CD8-positive, alpha-beta memory T cell (primary cell): ENCODE measurements at places on chromosomes 2 and 18.

DNA sequence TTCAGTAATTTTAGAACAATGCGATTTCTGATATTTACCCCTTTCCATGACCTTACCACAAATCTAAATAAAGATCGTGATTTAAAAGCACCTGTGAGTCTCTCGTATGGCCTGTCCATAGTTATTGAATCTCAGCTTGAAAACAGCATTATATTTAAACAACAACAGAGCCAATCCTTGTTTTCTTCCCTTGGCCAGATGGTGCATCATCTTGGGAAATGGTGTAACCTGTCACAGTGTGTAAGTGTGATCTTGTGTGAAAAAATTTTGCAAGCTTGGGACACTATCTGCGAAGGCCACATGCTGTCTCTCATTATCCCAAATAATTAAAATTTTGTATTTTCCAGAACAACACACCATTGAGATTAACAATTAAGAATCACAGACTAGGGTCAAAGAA, 262.7 kb upstream of the SPHKAP start:
- DNase-seq = no peak

GRCh38 chr2:237109421-237109934, 23.8 kb downstream of the COPS8 start:
- DNase-seq = no peak

DNA sequence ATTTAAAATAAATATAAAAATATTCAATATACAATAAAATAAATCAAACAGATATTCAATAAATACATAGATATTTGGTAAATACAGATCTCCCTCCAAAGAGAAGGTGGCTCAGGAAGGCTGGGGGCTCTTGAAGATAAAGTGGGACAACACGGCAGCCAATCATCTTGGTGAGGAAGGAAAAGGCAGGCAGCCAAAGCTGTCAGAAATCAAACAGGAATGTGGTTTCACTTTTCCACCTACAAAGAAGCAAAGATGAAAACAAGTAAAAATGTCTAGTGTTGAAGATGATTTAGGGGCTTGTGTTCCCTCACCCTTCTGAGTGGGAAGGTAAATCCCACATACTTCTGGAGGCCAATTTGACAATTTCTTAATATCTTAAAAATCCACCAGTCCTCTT, 85.7 kb downstream of the B3GNT2 start:
- DNase-seq = no peak

DNA sequence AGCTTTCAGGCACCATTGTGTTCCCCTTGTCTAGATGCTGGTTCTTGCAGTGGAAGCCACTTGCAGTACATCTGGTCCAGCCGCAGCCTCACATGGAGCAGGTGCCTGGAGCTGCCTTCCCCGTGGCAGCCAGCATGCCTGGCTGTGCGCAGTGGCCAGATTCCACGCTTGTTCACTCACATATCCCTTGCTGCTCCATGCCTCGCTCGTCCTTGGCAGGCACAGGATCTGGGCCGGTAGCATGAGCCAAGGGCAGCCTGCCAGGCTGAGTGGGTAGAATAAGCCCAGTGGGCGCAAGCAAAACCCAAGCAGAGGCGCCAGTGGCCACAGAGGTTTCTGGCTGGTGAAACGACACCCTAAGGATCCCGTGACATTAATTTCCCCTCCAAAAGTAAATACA, 20.6 kb downstream of the TMX3 start:
- DNase-seq = no peak

GRCh38 chr2:56502616-56503015, 318.8 kb downstream of the CCDC85A start:
- DNase-seq = no peak

DNA sequence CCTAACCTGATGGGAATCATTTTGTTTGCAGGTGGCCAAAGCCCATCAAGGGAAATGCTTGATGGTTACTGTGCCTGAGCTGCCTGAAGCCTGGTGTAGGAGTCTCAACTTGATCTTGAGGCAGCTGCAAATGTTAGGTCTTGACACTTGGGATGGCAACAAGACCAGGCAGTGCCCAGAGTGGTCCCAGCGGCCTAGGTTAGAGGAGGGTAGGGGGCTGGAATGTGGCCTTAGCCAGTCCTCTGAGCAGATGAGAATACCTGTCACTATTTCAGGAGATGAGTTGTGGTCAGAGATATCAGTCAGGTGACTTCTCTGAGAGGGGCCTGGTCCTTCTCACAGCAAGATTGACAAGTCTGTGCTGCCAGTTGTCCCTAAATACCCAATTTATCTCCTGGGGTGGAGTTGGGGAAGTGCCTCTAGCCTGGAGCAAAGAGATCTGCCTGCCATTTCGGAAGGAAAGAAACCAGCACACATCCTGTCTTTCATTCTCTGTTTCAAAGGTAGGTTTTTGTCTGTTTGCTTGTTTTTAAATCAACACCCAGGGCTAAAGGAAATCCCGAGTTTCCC, 13.4 kb downstream of the SPTBN1 start:
- no peak for DNase-seq

- no peak for DNase-seq
These were observed 1353.7 kb upstream of the LRRTM1 start for GRCh38 chr2:81658227-81658626.

DNA sequence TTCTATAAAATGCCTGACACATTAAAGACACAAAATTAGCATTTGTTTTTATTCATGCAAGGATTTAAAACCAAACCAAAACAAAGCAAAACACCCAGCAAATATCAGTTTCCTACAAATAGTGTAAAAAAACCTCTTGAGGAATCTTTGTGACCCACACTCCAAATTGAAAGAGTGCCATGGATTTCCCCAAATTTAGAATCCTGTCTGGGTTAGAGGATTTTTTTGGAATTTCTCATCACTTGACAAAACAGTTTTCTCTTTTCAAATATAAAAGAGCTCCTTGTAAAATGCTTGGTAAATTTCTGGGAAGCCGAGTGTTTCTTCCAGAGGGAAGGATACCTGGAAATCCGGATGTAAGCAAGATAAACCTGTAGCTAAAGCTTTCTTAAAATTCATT, 1.7 kb upstream of the FN1 start:
- no peak for DNase-seq

- no peak for DNase-seq
These were observed 381.1 kb upstream of the ST6GAL2 start for GRCh38 chr2:107267086-107267485.

DNA sequence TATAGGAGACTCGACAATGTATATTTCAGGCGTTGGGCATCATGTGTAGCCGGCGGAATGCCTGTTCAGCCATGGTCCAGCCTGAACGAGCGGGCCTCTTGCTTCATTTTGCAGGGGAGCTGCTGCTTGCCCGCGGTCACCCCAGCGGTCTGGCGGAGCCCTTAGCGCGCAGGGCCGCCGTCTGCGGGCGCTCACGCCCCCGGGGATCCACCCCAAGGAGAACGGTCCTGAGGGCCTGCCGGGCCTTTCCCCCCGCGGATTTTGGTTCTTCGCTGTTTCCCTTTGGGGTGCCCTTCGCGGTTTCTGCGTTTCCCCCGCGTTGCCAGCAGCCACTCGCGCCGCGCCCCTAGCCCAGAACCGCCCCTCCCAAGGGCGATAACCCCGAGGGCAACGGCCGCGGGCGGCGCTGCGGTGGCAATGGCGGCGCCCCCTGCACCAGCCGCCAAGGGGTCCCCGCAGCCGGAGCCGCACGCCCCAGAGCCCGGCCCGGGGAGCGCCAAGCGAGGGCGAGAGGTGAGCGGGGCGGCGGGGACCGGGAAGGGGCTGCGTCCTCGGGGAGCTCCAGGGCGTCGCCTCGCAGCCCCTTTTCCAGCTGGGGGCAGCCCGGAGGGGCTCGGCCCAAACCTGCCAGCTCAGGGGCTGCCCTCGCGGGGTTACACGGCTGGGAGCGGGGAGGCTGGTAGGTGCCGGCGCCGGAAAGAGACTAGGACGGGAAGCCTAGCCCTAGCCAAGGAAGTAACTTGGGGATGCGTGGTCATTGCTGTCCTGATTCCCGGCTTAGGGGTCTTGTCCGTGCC, at the start of gene MFSD2B:
Gene MFSD2B (plus strand): TSS at position 406 of the 797 bp plus-strand sequence. CDS start 12 bp downstream, at position 418.
- DNase-seq = no peak

DNA sequence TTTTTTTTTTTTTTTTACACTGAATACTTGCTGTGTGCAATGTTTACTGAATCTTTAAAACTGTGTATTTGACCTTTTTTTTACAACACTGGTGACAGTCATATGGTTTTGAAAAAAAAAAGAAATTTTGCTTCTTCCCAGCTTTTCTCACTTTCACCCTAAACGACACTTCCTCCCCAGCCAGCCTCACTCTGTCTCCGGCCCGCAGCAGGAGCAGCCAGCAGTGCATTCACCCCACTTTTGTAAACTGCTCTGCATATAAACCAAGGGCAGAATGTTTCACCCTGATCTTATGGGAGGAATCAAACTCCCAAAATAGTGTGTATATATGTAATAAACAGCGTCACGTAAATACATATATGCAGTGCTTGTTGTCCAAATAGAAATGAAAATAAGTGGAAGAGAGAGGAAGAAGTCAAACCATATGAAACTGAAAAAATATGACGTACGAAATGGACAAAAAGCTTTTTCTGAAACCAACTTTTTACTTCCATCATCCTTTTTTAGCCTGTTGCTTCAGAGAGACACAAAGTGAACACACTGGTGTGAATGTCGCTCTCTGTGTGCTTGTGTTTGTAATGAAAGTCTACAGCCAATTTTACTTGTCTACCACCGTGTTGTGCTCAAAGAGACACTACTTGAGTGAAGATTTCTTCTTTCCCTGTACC, 54.2 kb downstream of the ZCCHC2 start:
- DNase-seq = no peak

DNA sequence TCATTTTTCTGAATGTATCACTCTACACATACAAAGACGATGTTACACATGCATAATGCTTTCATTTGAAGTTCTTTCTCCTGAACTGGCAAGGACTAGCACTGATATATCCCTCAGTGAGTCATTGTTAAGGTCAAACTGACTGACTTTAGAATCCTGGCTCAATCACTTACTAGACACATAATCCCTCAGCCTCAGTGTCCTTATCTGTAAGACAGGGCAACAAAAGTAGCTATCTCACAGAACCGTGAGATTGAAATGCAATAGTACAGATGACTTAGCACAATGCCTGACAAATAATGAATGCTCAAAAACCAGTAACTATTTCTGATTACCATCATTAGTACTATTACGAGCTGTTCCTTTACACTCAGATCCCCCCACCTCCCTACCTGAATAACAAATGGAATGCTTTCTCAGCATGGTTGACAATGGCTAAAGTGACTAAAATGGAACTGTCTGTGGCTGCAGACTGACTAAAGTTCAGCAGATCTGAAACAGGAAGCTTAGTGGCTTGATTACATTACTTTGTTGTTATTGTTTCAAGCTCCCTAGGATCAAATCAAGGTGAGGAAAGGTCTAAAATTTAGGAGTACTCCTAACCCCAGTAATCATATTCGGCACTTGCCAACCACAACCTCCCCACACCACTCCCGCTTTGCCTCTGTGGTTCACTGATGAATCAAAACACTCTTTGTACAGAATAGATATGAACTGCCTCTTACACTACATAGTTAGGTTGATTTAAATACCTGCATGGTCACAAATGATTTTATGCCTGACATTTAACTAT, 35.8 kb upstream of the CACNB4 start:
- DNase-seq = no peak

- DNase-seq = no peak
These were observed 96.4 kb downstream of the EN1 start for GRCh38 chr2:118750959-118751565.

- DNase-seq = peak; percentile 67
These were observed 25.5 kb upstream of the YWHAQ start for GRCh38 chr2:9656270-9656766.

DNA sequence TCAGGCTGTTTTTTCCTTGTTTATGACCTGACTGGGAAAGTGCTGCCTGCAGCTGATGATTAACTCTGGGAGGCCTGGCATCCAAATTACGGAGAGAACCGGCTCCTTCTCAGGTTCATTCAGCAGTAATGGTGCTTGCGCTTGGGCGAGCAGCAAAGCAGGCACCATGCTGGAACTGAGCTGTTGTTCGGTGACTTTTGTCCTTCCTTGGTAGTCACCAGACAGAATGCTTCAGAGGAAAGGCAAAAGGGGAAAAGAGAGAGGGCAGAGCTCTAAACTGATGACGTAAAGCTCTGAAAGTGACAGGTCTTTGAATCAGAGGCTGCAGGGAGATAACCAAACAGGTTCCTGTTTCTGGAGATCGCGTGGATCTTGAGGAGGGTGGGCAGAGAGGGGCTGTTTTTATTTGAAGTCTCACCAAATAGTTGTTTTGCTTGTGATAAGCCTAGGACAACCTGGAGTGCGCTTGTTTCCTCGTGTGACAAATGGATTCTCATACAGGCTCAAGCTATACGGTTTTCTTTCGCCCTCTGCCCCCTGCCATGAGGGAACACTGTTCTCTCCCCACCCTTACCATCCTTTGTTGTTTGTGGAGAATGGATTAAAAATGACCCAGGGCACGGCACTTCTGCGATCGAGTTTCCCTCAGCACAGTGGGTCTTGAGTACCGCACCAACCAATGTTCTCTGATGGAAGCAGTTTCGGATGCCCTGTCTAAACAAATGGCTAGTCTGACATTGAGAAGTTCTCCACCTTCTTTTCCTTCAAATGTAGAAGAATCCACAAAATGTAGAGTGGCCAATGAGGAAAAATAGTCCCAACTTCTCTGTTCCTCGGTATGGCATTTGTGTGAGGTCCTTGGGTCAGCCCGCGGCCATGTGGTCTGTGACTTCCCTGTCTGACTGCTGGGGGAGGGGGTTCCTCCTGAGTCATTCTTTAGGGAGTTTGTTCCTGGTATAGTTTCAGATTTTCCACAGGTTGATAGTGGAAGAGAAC, 1.3 kb downstream of the RASGRP3 start:
- DNase-seq = no peak

GRCh38 chr2:214465363-214466146, 54.7 kb downstream of the VWC2L start:
- no peak for DNase-seq

- no peak for DNase-seq
These were observed 35.1 kb downstream of the RAMP1 start for GRCh38 chr2:237894396-237894979.

DNA sequence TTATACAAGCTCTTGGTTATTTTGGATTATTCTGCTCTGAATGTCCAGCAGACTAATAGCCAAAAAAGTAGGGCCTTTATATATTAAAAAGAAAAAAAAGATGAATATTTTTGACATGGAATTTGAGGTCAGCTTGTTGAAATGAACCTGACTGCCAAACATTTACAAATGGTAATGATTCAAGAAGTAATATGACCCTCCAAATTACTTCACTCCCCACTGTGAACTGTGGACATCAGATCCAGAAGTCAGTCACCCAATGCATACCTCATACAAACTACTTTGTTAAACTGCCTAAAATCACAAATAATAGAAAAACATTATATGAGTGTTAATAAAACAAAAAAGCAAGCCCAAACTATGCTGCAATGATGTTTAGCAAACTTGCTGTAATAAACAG, 10.0 kb downstream of the EPG5 start:
- no peak for DNase-seq

- DNase-seq = no peak
These were observed 41.9 kb downstream of the KCMF1 start for GRCh38 chr2:85012855-85013254.
